ENCODE measurements at places on chromosomes 7 and 10.

- no peak for DNase-seq
Observed at GRCh38 chr7:128812514-128813168, 17.6 kb upstream of the FLNC start.

DNA sequence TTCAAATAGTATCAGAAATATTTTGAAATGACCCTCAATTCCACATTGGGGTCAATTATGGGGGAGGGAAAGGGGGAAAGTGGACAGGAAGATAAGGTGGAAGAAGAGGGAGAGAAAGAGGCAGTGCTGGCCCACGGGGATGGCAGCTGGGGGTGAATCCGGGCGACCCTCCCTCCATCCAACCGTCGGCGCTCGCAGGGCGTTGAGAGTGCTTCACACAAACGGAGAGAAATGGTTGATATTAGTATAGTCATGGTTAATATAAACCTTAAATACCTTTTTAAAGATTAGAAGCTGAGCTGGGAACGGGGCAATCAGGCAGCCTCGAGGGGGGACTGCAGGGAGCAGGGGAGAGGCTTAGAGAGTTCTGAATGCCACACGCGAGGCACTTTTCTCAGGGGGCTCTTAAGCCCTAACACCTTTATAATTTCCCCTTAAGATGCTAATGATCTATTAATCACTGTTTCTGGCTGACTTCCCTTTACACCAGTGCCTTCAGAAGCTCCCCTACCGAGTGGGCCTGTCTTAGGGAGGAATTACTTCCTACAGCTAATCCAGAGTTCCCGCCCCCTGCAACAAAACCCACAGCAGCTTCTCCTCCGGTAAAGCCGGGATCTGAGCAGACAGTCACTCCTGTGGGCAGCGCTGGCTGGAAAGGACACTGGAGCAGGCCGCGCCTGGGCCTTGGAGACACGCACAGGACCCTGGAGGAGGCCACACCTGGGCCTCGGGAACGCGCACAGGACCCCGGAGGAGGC, 39.5 kb downstream of the PRKAG2 start:
- no peak for DNase-seq

- DNase-seq, result no peak
Observed at GRCh38 chr7:123131556-123131955, 68.2 kb downstream of the SLC13A1 start.

GRCh38 chr10:34786464-34786863, 28.6 kb downstream of the PARD3 start:
- no peak for DNase-seq

- DNase-seq, result no peak
Observed at GRCh38 chr7:83502636-83503035, 146.3 kb downstream of the SEMA3E start.

- DNase-seq, result no peak
Observed at GRCh38 chr7:82760831-82761230, 317.3 kb upstream of the CACNA2D1 start.

GRCh38 chr10:78300526-78300925, 266.9 kb downstream of the RPS24 start:
- no peak for DNase-seq

GRCh38 chr7:142647749-142648148, 101.5 kb upstream of the PRSS1 start:
- no peak for DNase-seq

- DNase-seq, result no peak
Observed at GRCh38 chr10:95241533-95241932, 47.5 kb downstream of the ACSM6 start.

DNA sequence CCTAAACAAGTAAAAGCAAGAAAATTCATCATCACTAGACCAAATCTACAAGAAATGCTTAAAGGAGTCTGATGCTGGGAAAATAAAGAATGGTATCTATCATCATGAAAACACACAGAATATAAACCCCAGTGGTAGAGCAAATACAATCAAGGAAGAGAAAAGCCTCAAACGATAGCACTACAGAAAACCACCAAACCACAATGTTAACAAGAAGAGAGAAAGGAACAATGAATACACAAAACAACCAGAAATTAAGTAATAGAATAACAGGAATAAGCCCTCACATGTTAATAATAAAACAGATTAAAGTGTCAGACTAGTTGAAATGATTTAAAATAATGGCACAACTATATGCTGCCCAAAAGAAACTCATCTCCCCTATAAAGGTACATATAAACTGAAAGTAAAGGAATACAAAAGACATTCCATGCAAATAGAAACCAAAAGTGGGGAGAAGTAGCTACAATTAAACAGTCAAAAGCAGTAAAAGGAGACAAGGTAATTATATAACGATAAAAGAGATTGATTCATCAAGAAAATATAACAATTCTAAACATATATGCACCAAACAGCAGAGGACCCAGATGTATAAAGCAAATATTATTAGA, 77.3 kb downstream of the JMJD1C start:
- no peak for DNase-seq

DNA sequence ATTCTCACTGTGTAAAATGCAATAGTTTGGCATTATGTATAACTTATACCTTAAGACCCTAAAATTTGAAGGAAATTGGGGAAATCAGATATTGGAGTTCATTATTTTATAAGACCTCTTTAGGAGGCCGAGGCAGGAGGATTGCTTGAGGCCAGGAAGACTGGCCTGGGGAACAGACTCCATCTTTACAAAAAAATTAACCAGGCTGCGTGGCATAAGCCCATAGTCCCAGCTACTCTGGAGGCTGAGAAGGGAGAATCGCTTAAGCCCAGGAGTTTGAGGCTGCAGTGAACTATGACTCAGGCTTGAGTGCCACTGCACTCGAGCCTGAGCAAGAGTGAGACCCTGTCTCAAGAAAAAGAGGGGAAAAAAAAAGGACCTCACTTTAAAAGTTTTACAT, 14.0 kb upstream of the PBLD start:
- no peak for DNase-seq

- no peak for DNase-seq
Observed at GRCh38 chr7:138784692-138785091, 13.1 kb upstream of the TMEM213 start.

DNA sequence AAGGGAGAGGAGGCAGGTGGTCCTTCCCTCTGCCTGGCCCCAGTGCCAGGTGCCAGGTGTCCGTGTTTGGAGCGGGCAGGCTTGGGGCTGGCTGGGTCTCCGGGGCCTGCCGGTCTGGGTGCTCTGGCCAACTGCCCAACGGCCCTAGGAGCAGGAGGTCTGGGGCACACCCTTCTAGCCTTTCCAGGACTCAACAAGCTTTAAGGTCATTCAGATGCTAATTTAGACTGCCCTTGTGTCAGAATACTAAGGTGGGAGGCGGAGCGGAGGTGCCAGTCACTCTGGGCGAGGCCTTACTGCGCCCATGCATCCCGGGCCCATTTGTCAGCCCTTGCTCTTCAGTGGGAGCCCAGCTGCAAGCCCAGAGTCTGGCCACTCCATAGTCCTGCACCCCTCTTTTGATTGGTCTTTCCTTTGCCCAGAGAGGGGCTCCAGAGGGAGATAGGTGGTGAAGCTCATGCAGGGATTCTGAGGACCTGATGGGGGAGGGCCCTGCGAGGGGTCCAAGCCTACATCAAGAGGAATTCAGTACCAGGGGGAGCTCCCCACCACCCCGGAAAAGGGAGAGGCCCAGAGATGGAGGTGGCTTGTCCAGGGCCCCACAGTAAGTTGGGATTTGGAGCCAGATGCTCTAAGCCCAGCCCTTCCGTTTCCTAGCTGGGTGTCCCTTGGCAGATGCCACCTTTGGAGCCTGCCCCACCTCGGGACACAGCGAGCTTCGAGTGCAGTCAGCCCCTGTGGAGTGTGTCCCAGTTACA, 1.3 kb downstream of the PGAM2 start:
- no peak for DNase-seq

GRCh38 chr7:71243736-71244410, 111.9 kb downstream of the GALNT17 start:
- no peak for DNase-seq

DNA sequence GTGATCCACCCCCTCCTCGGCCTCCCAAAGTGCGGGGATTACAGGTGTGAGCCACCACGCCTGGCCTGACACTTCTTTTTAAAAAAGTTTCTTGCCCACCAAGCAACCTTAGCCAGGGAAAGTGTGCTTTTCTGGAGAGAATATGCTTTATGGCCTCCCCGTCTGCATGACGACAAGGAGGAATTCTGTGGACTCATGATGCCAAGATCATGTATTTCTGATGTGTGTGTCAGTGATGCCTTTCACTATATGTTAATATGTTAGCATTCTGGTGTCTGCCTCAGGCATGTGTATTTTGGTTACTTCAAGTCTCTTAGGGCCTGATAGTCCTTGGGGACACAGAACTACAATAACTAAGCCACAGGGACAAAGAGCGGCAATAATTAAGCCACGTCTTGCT, 2.1 kb downstream of the PDSS1 start:
- no peak for DNase-seq

DNA sequence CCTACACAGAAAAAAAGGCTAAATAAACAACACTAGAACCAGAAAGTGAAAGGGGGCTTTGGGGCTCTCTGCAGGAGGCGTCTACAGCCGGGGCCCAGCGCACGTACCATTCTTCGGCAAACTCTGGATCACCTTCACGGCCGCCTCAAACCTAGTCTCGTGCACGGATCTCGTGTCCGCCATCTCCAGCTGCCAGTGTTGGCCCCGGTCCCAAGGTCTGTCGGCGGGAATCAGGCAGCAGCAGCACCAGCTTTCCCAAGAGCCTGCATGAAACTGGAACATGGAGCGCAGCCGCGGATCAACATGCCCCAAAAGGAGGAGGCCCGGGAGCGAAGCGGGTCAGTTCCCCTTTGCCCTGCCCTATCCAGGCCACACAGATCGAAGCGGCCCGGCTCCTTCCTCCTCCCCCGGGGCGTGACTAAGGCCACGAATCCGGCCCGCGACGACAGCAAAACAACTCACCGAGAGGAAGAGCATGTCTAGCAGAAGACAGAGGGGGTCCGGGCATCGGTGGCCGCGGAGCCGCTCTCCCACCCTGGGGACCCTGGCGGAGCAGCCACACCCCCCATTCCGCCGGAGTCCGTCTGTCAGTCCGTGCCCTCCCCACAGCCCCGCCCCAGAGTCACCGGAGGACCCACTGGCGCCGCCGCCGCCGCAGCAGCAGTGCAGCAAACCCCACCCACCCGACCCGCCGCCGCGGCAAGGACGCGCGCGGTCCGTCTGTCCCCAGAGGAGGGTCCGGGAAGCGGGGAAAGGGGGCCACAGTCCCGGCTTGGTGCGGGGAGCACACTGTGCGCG, at the start of gene ACBD5:
TSS of gene ACBD5 (minus strand) at position 586 of the 798 bp plus-strand sequence. CDS start at position 477, 109 bp downstream.
- DNase-seq, result peak; percentile 48

- DNase-seq, result no peak
Observed at GRCh38 chr7:2735744-2736143, 47.7 kb downstream of the AMZ1 start.

- no peak for DNase-seq
Observed at GRCh38 chr7:117963264-117964197, 90.3 kb upstream of the CTTNBP2 start.

DNA sequence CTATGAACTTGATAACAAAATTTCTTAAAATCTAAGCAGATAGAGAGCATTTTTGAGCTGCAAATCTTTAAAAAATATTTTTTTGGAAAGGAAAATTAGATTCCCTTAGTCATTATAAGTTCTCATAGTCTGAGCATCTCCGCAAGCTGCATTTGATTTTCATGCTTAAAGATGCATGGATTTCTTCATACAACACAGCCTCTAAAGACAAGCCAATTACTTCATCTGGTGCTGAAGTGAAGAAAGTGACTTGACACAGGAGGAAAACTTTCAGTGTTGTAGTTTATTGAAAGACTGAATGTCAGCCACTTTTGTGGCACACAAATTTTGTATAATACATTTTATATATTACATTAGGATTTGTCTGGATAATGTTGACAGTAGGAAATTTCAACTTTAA, 22.5 kb downstream of the SEMA3D start:
- DNase-seq, result no peak

All from GM12892 (cell line).